GM10248 (cell line): ENCODE measurements at places on chromosomes 3 and 15.

DNA sequence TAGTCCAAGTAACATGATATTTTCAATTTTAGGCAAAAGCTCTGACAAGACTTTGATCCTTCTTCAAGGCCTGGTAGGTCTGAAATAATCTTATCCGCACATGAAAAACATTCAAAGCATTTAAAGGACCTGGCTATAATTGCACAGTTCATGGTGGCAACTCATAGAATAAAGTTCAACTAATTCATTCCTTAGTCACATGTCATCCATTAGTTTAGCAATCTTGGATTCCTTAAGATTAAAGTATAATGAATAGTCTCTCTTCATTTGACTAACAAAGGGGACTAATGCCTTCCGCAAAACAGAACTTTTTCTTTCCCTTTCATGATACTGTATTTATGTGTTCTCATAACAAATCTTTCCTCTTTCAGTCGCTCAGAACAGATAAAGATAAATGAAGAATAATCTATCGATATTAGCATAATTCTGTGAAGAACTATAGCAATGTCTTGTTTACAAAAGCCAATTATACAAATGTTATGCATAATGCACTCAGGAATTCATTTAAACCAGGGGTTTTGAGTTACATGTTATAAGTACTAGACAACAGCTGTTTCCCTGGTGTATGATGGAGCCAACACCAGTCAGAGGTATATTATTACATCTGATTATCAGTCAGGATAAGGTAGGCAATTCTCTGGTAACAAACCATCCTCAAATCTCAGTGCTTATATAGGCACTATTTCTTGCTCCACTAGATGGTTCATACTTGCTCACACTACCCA, 172.5 kb downstream of the POTEB3 start:
- no peak for DNase-seq

DNA sequence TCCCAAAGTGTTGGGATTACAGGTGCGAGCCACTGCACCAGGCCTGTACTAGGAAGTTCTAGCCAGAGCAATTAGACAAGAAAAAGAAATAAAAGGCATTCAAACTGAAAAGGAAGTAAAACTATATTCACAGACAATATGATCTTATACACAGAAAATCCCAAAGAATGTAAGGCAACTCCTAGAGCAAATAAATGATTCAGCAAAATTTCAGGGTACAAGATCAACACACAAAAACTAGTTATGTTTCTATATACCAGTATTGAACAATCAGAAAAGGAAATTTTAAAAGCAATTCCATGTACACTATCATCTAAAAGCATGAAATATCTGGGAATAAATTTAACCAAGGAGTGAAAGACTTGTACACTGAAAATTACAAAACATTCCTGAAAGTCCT, 180.6 kb downstream of the PDE8A start:
- DNase-seq, result no peak

DNA sequence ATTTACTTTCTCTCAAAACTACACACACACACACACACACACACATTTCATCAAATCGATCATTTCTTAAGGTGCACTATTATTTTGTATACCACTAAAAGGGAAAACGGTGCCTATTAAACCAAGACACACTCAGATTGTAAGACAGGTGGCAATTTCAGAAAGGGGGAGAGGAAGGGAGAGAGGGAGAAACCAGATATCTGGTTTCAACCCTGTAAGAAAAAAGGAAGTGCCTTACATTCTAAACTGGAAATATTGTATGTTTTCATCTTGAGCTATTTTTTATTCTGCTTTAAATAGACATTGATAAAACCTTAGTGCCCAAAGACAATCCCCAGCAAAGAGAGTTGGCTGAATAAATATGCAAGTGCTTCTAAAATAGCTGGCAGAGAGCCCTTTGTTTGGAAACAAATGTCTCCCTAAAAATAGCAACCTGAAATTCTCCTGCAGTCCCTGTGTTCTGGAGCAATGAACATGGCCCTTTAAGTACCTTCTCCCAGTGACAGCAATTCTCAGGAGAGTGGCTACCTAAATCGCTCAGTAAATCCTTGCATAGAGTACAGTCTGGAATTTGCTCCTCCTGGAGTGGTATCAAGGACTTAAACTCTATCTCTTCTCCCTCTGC, 85.7 kb downstream of the RARB start:
- no peak for DNase-seq

DNA sequence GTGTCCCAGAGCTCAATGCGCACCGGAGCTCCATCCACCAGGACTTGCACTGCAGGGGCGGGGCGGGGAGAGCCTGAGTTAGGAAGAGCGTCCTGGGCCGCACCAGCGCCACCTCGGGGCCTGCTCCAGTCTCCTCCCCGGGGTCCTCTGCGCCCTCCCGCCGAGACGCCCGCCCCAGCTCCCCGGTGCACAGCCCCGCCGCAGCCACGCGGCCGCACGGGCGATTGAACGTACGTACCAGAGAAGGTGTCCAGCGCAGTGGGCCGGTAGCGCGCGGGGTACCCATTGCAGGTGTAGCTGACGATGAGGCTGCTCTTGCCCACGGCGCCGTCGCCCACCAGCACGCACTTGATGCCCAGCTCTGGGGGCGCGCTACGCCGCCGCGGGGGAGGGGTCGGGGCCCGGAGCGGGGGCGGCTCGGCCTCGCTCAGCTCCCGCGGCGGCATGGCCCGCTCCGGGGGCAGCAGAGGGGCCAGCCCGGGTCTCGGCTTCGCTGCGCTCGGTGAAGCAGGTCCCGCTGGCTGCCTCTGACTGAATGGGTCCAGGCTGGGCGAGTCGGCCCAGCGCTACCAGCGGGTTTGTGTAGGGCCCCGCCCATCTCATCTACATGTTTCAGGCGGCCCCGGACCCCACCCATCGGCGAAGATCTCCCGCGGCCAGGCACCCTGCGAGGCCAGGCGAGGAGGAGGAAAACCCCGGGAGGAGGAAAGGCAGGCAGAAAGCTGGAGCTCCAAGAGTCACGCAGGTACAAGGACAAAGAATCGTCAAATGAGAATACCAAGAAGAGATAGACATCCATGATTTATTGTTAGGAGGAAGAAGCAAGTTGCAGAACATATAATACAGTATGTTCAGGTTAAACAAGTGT, at the start of gene RHOV:
Gene RHOV, minus strand, starts transcription at position 541 of the 868 bp plus-strand sequence. Its CDS starts 95 bp downstream, at position 446.
- peak; percentile 84 for DNase-seq

DNA sequence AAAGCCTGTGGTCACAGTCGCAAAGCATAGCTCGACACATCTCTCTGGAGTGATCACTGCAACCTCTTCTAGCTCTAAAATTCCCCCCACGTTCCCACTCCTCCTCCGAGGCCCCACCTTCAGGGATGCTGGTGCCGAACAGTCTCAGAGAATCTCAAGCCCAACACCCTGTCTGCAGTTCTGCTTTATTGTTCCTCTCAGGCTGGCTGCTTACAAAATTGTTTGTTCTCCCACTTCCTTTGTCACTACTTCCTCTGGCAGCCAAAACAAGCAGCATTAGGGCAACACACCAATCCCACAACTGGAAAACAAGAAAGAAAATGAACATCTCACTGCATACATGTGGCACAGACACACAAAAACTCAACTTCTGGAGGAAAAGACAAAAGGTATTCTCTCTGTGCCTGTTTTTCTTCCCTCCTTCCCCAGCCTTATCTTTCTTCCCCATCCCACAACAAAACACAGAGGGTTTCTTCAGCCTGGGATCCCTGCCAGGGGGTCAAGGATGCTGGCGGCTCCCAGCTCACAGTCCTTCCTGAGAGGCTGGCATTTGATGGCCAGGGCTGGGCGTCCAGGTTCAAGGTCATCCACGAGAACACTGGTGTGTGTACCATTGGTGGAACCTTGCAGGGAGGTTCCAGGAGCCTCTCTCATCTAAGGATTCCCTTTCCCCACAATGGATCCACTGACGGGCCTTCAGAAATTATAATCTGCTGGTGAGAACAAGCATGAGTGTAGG, 108.4 kb downstream of the TMCO5A start:
- DNase-seq, result no peak

DNA sequence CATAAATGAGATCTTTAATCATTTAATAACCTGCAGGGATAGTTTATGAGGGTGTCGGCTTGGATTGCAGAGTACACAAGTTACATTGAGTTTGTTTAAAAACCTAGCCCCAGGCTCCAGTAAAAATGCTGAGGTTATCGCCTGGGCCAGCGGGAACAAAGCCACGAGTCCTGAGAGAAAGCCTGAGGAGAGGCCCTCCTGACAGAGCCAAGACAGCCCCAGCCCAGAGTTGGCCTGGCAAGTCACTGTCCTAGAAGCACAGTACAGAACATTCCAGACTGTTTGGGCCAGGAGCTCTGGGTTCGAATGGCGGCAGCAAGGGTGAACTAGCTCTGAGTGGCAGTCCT, 32.4 kb downstream of the SEC61A1 start:
- DNase-seq, result no peak
